Foreskin melanocyte (primary cell): ENCODE measurements at places on chromosomes 12 and 14.

DNA sequence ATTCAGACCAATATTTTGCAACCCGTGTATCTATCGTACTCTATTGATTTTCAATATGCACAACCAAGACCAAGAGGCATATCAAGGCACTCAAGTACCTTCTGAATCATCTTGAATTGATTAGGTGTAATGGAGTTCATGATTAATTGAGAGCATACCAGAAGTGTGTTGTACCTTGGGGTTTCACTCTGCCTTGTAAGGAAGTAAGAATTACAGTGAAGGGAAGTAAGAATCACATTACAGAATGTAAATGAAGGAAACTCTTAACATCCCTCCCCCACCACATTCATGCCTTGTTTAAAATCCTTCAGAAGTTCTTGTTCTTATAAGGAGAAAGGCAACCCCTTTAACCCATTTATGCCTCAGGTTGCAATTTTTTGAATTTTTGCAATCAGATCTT is 5.4 kb upstream of the MGAT4C start:
- DNase-seq: no peak

DNA sequence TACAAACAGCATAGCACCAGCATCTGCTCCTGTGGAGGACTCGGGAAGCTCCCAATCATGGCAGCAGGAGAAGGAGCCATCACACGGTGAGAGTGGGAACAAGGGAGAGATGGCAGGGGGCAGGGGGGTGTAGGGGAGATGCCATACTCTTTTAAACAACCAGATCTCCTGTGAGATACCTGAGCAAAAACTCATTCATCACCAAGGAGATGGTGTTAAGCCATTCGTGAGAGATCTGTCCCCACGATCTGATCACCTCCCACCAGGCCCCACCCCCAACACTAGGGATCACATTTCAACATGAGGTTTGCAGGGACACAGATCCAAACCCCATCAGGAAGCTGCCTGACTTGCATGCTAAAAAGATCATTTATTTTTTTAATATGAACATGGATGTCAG is 499.3 kb downstream of the TMEM132D start:
- no peak for DNase-seq

- DNase-seq: no peak
These were observed 15.8 kb upstream of the HNF1A start for GRCh38 chr12:120962532-120963020.

GRCh38 chr14:51860825-51861499 is 550 bp downstream of the GNG2 start:
- no peak for DNase-seq

DNA sequence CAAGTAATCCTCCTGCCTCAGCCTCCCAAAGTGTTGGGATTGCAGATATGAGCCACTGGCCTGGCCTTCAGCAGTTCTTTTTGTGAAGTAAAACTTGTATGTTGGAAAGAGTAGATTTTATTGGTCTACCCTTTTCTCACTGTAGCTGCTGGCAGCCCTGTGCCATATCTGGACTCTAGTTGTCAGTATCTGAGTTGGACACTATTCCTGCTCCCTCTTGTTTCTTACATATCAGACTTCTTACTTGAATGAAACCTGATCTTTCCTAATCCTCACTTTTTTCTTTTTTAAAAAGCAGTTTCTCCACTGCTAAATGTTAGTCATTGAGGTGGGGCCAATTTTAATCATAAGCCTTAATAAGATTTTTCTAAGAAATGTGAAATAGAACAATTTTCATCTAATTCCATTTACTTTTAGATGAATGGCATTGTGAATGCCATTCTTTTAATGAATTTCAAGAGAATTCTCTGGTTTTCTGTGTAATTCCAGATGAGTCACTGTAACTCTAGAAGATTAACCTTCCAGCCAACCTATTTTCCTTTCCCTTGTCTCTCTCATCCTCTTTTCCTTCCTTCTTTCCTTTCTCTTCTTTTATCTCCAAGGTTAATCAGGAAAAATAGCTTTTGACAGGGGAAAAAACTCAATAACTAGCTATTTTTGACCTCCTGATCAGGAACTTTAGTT is 88.7 kb downstream of the APAF1 start:
- DNase-seq: no peak

- DNase-seq: peak; percentile 49
These were observed 396 bp downstream of the FERMT2 start for GRCh38 chr14:52950410-52950897.

- no peak for DNase-seq
These were observed 21.0 kb upstream of the ACSM4 start for GRCh38 chr12:7282844-7283243.

DNA sequence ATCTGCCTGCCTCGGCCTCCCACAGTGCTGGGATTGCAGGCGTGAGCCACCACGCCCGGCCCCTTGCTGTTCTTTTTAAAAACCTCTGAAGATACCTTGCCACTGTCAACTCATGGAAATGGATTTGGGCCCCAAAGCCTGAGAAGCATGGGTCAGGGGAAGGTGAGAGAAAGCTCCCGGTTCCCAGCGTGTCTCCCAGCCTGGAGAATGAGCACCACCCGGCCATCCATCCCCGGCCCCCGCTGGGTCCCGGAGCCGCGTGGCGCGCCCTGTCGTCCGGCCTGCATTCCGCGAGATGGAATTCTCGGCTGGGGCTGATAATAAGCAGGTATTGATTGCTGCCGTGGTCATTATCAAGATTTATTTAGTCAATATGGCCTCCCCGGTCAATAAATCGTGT is 126.5 kb upstream of the MYL2 start:
- DNase-seq: no peak

DNA sequence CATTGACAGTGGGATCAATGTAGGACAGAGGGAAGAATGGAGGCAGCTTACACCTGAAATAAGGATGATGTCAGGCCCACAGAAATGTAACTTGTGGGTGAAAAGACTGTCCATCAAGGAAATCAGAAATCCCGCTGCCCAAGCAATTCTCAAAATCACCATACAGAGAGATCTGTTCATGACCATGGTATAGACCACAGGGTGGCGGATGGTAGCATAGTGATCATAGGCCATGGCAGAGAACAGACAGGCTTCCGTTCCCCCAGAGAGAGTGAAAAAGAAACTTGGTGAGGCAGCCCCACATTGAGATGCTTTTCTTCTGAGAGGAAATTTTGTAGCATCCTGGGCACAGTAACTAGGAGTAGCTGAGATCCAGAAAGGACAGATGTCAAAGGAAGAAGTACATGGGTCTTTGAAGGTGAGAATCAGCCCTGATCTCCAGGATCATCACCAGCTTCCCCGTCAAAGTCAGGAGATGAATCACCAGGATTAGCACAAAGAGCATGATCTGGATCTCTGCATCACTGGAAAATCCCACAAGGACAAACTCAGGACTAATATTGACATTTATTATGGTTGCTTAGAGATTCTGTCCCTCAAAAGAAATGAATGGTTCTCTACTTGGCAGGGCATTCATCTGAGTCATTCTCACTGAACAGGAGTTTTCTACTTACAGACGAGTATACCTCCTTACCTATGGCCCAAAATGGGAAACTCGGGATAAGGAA is 5.5 kb upstream of the ZNF641 start:
- DNase-seq: no peak

- no peak for DNase-seq
These were observed 40.9 kb upstream of the NOS1 start for GRCh38 chr12:117402363-117402762.

DNA sequence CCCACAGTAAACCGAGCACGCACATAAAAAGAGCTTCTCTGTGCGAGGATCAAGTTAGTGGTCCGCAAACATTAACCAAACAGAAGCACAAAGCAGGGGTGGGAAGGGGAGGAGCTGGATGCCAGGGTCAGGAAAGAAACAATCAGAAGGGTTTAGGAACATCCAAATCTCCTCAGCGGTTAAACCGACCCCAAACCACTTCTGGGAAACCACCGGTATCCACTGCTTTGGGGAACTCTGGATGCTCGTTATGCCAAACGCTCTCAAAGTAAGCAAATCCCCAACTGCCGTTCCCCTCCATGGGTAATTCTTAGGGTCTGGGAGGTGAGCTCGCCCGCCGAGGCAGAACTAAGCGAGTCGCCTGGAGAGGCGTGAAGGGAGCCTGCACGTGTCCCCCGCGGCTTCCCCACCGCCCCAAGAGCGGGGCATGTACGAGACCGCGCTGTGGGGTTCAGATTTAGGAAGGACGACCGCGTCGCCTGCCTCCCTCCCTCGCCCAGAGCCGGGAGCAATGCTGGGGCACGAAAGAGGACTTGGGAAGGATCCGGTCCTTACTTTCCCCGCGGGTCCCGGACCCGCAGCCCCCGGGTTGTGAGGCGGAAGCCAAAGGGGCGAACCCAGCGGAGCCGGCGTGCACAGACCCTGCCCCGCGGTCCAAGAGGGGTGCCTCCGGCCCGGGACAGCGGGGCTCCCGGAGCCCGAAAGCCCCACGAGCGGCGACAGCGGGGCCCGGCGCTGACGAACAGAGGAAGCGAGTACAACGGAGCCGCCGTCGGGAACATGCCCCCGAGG is 711 bp downstream of the SBNO1 start:
- DNase-seq: peak; percentile 44

DNA sequence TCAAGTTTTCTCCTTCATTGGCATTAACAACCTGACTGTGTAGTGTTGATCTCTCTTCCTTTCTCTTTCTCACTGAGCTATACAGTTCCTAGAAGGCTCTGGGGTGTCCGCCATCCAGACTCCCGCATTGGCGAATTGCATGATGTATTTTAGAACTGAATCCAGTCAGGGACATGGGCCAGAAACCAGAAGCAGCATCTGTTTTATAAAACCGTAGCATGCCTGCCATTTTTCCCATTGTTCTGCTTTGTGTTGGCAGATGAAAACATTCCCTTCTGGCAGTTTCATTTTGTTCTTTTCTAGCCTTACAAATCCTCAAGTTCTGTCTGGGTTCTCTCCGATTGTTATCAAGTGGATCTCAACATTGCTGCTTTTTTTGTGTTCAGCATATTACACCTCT is 268.3 kb upstream of the SEL1L start:
- DNase-seq: no peak

GRCh38 chr12:52977170-52977569 is 28.3 kb downstream of the KRT18 start:
- no peak for DNase-seq

DNA sequence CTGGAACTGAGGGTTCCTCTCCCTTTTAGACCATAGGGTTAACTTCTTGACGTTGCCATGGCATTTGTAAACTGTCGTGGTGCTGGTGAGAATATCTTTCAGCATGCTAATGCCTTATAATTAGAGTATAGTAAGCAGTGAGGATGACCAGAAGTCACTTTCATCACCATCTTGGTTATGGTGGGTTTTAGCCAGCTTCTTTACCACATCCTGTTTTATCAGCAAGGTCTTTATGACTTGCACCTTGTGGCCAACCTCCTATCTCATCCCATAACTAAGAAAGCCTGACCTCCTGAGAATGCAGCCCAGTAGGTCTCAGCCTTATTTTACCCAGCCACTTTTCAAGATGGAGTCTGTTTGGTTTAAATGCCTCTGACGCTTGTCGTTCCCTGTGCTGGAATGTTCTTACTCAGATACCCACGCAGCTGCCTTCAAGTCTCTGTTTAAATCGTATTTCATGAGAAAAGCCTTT is 44.2 kb downstream of the BBS10 start:
- no peak for DNase-seq

- DNase-seq: no peak
These were observed 17.3 kb downstream of the KRT7 start for GRCh38 chr12:52250048-52250990.

DNA sequence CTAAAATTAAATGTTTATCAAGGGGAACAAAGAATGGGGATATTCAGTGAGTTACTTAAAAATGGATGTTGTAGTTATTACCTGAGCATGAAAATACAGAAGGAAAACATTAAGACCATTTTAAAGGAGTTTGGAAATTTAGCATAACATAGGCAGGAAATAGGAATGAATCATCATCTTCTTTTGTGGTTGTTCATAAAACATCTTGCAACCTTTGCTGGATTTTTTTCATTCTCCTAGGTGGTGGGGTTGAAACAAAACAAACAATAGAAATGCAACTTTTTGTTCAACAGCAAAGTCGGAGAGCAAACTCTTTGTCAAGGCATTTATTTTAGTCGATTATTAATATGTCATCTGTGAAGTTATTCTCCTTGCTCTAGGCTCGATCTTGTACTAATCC is 275.1 kb downstream of the IPO8 start:
- no peak for DNase-seq

GRCh38 chr14:68148276-68148675 is 328.7 kb downstream of the RAD51B start:
- DNase-seq: no peak

DNA sequence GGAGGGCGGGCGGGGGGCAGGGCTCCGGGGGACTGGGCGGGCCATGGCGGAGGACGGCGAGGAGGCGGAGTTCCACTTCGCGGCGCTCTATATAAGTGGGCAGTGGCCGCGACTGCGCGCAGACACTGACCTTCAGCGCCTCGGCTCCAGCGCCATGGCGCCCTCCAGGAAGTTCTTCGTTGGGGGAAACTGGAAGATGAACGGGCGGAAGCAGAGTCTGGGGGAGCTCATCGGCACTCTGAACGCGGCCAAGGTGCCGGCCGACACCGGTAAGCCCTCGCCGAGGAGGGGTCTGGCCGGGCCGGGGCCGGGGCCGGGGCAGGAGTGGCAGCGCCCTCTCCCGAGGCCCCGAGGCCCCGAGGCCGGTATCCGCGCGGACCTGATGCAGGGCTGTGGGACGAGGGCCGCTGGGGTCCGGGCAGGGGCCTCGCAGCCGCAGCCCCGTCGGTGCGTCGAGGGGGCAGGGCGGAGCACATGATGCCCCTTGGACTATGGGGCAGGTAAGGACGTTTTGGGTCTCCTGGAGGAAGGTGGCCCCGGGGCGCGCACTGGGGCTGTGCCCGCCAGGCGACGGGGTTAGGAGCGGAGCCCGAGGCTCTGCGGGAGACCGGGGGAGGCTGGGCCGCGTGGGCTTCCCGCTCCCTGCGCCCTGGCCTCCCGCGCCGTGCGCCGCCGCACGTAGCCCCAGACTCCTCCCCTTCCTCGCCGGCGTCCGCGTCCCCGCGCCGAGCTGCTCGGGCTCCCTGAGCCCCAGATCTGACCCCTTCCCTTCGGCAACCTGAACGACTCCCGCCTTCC is at the start of gene TPI1:
Gene TPI1, plus strand, starts transcription at position 119 of the 798 bp plus-strand sequence. Its CDS starts 36 bp downstream, at position 155.
- DNase-seq: peak; percentile 52

DNA sequence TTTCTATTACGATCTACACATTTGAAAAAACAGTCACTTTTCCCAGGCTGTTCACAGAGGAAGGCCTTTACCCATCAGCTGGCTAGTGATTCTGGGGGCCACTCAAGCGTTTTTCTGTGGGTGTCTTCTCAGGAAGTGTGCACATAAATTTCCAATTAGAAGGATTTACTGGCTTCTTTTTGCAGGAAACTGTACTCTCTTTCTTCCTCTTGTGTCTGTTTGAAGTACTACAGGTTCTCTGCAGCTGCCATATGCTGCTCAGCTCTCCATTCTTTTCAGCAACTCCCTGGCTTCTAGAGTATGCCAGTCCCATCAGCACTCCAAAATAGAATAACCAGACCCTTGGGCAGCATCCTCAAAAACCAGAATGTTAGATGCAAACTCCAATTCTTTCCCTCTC is 110.4 kb upstream of the NAV3 start:
- DNase-seq: no peak

DNA sequence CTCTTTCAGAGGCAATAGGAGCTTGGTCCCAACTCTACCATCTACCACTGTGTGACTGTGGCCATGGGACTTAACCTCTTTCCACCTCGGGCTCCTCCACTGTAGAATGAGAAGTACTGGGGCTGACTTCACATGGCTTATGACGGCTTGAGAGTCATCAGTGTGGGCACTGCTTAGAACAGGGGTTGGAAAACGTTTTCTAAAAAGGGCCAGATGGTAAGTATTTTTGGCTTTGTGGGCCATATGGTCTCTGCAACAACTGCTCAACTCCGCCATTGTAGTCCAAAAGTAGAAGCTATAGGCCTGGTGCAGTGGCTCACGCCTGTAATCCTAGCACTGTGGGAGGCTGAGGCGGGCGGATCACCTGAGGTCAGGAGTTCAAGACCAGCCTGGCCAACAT is 69.2 kb upstream of the LTA4H start:
- no peak for DNase-seq
